ENCODE measurements at places on chromosomes 11 and 22. TPM values are rescaled to one million over a fixed set of nuclear protein-coding genes. Genes with fewer than 3 reads are reported as not detected.

The ZNF70 gene
- 5.8 TPM for total RNA-seq

The TEAD1 gene
- total RNA-seq, result 24.1 TPM

The BBOX1 gene
- not detected for total RNA-seq

The JAM3 gene
- total RNA-seq, result 42.1 TPM

The LDHAL6A gene
- not detected for total RNA-seq

The SCN3B gene
- total RNA-seq, result 5.0 TPM

The SNX32 gene
- 0.25 TPM for total RNA-seq

DNA sequence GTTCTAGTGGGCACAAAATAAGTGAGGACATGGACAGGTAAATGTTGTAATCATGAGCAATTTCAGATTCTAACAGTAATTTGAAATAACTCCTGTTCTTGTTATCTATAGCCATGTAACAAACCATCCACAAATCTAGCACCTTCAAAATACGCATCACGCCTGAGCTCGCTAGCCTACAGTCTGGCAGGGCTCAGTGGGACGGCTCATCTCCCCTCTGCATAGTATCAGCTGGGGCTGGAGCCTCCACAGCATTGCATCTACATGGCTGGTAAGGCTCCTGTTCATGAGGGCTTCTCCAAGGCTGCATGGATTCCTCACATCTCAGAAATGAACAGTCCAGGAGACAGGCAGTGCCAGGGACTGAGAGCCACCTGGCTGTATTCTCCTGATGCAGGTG, 112.6 kb downstream of the KCNQ1 start:
- peaks cover 13% of the 10 kb centered on the region for H3K4me1 ChIP-seq
- H3K4me3 ChIP-seq, result no peak overlapping the region
- no peak overlapping the region for H3K27ac ChIP-seq

- H3K36me3 ChIP-seq, result no peaks in the 10 kb centered on the region
- DNase-seq, result no peak
- H3K4me3 ChIP-seq, result no peak overlapping the region
- no peak overlapping the region for H3K27ac ChIP-seq
- H3K4me1 ChIP-seq, result no peaks in the 10 kb centered on the region
- H3K27me3 ChIP-seq, result no peaks in the 10 kb centered on the region
Observed at GRCh38 chr11:29260939-29261705, 755.7 kb downstream of the KCNA4 start.

DNA sequence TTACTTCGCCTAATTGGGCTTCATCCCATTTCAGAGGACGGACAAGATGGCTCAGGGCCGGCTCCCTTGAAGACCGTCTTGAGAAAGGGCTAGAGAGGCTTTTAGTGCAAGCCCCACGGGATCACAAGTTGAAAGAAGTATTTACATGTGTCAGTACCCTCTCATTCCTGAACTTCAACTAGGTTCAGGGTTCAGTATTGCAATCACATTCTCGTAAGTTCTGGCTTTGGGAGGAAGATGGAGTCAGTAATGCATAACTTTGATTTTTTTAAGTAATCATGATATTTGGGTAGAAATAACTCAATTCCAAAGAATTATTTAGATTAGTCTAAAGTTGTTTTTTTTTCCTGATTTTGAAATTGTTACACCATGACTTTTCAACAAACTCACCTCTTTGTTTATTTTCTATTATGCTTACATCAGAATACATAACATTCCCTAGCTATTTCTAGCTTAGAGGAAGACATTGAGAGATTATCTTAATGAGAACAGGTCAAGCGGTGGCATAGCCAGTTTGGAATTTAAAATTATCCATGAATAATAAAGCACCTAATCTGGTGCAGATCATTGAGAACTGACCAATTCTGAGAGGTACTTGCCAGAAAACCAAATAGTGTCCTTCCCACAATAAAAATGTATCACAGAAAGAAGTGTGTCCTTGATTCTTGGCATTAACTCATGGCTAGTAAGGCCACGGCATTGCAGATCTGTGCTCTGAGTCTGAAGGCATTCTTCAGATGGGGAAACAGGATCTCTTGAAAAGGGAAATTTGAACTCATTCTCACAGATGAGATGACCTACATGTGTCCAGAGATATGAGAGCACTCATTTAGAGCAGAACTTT, 92.1 kb upstream of the BLID start:
- H3K27ac ChIP-seq, result no peak overlapping the region
- H3K27me3 ChIP-seq, result no peaks in the 10 kb centered on the region
- peaks cover 10% of the 10 kb centered on the region for H3K4me1 ChIP-seq
- no peak for DNase-seq

DNA sequence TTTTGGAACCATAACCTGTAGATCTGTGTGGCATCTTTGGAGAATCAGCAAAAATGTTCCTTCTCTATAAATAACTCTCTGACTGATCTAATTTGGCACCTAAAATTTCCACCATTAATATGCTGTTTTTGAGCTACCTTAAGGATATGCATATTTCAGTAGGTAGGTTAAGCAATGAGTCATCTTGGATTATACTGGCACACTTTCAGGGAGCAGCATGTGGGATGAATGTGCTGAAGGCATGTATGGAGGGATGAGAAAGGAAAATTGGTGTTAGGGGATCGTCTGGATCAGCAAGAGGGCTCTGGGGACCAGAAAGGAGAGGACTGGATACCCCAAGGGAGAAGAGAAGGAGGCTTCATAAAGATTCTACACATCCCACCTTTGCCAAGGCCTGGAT, 44.6 kb upstream of the ELF5 start:
- H3K27me3 ChIP-seq, result peaks cover 18% of the 10 kb centered on the region
- no peak overlapping the region for H3K4me3 ChIP-seq
- no peak for DNase-seq
- no peaks in the 10 kb centered on the region for H3K36me3 ChIP-seq
- no peaks in the 10 kb centered on the region for H3K4me1 ChIP-seq
- H3K27ac ChIP-seq, result no peak overlapping the region

DNA sequence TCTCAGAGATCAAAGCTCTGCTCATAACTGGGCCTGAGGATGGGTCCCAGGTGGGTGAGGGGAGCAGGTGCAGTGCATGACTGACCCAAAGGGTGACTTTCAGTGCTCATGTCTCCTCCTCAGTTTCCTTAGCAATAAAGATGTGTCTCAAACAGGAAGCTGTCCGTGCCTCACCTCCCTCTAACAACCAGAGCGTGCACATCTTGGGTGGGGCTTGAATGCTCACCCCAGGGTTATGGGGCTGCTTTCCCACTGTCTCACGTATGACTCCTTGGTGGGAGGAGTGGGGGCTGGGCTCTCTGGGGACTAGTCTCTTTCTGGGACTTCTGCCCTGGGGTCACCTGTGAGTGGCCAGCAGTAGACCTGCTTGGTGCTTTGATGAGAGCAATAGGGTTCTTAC, 53.9 kb upstream of the PHOX2A start:
- H3K27ac ChIP-seq, result no peak overlapping the region
- H3K4me1 ChIP-seq, result no peaks in the 10 kb centered on the region
- DNase-seq, result no peak
- H3K4me3 ChIP-seq, result no peak overlapping the region
- H3K36me3 ChIP-seq, result peaks cover 9% of the 10 kb centered on the region

- no peak for DNase-seq
- H3K27me3 ChIP-seq, result no peaks in the 10 kb centered on the region
- H3K36me3 ChIP-seq, result no peaks in the 10 kb centered on the region
- H3K4me3 ChIP-seq, result no peak overlapping the region
Observed at GRCh38 chr22:33429281-33429680, 371.1 kb upstream of the SYN3 start.

GRCh38 chr11:12291313-12291712, 86.1 kb upstream of the PARVA start:
- no peak overlapping the region for H3K27ac ChIP-seq
- H3K27me3 ChIP-seq, result no peaks in the 10 kb centered on the region
- no peak overlapping the region for H3K4me3 ChIP-seq

- peaks cover 6% of the 10 kb centered on the region for H3K27me3 ChIP-seq
- no peak overlapping the region for H3K4me3 ChIP-seq
- no peak for DNase-seq
- H3K4me1 ChIP-seq, result no peaks in the 10 kb centered on the region
Observed at GRCh38 chr11:76321340-76321739, 59.6 kb downstream of the THAP12 start.

Data from adrenal gland (tissue), 19 donors.